ENCODE measurements at places on chromosomes 3 and 15.

DNA sequence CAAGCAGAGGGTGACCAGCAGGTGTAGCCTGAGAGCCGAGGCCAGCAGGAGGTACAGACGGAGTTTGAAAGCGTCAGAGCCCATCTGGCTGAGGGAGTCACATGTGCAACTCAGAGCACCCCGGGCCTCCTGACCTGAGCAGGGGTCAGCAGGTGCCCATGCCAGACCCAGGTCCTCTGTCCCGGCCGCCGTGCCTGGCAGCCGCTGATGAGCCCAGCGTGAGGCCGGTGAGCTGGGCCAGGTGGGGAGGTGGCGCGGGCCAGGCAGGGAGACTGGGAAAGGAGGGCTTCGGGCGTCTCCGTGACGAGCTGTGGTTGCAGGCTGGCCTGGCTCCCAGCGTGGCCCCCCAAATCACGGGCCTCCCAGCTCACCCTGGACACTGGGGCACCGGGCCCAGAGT lies 130.9 kb downstream of the CHSY1 start:
- no peak for DNase-seq

- no peak for DNase-seq
Observed at GRCh38 chr3:181264486-181264885, 274.9 kb upstream of the DNAJC19 start.

DNA sequence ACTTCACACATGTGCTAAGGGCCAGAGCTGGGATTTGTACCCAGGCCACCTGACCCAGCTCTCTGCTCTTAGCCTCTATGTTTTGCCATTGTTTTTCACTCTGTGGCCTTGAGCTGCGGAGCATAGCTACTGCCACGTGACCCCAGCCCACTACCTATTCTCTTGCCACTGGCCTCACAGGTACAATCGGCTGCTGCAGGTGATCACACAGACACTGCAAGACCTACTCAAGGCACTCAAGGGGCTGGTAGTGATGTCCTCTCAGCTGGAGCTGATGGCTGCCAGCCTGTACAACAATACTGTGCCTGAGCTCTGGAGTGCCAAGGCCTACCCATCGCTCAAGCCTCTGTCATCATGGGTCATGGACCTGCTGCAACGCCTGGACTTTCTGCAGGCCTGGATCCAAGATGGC lies 46.2 kb downstream of the SEMA3G start:
- DNase-seq = no peak

DNA sequence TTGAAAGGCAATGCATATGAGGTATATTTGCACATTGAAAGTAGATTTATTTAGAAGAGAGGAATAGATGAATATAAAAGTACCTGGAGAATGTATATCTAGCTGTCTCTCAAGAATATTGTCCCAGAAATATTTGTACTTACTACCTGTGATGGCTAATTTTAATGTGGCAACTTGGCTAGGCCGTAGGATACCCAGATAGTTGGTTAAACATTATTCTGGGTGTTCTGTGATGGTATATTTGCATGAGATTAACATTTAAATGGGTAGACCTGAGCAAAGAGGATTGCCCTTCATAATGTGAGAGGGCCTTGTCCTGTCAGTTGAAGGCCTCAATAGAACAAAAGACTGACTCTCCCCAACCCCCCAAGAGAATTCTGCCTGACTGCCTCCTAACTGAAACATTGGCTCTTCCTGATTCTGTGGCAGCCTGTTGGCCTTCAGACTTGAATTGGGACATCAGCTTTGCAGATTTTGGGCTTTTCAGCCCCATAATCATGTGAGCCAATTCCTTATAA lies 69.4 kb upstream of the FILIP1L start:
- no peak for DNase-seq

- DNase-seq = no peak
Observed at GRCh38 chr3:58464866-58465265, 27.0 kb upstream of the KCTD6 start.

GRCh38 chr3:25603703-25604102 lies 61.0 kb downstream of the TOP2B start:
- DNase-seq = no peak

GRCh38 chr15:94587113-94587512 lies 355.8 kb downstream of the MCTP2 start:
- DNase-seq = no peak

- no peak for DNase-seq
Observed at GRCh38 chr3:186933816-186934215, 3.5 kb downstream of the ST6GAL1 start.

GRCh38 chr15:74828835-74829234 lies 2.4 kb downstream of the CPLX3 start:
- no peak for DNase-seq

GRCh38 chr3:140449413-140450256 lies 228.2 kb upstream of the TRIM42 start:
- DNase-seq = no peak

DNA sequence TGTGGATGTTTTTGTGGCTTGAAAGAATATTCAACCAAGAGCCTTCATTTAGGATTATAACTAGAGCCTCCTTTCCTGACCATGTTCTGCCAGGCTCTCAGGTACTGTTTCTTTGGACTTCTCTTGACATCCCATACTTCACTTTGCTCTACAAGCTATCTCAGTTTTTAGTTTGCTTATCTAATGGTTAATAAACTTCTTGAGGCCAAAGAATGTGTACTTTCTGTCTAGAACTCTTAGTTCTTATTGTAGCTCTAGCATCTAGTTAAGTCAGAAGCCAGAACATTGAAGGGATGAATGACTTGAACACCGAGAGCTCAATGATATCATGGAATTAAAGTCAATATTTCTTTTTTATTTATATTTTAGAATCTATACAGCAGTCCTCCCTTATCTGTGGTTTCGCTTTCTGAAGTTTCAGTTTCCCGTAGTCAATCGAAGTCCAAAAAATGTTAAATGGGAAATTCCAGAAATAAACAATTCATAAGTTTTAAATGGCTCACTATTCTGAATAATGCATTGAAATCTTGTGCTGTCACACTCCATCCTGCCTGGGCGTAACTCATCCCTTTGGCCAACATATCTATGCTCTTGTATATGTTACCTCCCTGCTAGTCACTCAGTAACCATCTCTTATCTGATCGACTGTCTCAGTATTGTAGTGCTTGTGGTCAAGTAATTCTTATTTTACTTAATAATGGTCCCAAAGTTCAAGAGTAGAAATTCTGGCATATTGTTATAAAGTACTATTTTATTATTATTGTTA lies 368.6 kb upstream of the RBMS3 start:
- DNase-seq = no peak

- DNase-seq = peak; percentile 28
Observed at GRCh38 chr15:51576911-51577500, 45.6 kb downstream of the DMXL2 start.

DNA sequence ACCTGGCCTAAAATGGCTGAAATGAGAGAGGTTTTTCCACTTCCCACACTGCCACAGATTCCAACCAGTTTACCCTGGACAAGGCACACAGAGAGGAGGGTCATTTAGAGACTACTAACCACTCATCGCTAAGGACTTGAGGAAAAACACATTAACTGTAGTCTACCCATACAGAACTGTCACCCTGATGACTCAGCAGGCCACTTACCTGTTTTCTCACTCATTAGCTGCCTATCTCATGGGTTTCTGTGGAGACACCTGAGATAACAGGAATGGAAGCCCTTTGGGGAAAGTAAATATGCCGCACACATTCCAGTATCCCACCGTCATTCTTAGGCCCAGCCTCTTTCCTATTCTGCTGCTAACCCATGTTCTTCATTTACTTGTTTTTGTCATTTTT lies 50.0 kb downstream of the ABCC5 start:
- DNase-seq = no peak

DNA sequence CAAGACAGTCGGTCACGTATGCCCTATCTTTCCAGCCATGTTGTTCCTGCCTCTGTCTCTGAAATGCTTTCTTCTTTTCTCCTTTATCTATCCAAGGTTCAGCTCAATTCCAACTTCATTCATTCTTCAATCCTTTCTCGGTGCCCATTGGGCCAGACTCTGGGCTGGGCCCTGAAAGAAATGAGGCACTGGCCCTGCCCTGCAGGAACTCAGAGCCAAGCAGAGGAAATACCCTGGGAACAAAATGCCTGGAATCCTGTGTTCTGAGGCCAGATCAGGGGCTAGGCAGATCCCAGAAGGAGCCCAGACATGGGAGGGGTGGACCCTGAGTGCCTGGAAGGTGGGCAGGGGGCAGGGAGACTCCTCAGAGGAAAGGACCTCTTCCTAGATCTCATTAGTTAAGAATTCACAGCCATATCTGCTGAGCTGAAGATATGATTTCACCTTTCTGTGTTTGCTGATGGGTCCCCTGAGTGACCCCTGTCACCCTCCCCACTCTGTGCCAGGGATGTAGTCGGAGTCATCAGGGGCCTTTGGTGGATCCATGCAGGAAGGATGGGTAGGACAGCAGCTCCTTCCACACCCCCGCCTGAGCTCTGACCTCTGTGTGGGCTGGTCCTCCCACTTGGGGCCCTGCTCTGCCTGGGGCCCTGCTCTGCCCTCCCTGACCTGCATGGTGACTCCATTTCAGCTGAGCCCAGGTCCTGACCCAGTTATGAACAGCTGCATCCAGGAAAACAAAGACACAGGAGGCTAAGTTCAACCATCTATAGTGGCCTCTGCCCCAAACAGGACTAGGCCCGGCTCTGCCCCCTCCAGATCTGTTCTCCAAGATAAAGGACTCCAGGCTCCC lies 5.3 kb upstream of the DAPK2 start:
- DNase-seq = no peak

DNA sequence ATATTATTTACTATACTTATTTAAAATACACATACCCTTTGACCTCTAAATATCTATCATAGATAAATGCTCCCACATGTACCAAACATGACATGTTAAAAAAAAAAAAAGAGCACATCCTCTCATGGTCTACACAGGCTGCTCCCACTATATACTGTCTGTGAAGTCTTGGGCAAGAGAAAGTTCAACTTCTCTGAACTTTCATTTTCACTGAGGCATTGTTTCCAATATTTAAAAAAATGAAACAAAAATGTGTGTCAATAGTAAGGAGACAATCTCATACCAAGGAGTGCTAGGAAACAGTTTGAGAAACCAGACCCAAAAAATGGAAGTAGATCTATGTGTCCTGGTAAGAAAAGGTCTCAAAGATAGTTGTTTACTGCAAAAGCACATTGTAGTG lies 29.3 kb downstream of the SLC4A7 start:
- DNase-seq = no peak

- peak; percentile 76 for DNase-seq
Observed at GRCh38 chr3:141482245-141482922, 4.4 kb upstream of the RASA2 start.
